ENCODE measurements at places on chromosomes 7 and 10.
A peak's percentile ranks its signal among the peaks of the same experiment; 100 is the strongest.

DNA sequence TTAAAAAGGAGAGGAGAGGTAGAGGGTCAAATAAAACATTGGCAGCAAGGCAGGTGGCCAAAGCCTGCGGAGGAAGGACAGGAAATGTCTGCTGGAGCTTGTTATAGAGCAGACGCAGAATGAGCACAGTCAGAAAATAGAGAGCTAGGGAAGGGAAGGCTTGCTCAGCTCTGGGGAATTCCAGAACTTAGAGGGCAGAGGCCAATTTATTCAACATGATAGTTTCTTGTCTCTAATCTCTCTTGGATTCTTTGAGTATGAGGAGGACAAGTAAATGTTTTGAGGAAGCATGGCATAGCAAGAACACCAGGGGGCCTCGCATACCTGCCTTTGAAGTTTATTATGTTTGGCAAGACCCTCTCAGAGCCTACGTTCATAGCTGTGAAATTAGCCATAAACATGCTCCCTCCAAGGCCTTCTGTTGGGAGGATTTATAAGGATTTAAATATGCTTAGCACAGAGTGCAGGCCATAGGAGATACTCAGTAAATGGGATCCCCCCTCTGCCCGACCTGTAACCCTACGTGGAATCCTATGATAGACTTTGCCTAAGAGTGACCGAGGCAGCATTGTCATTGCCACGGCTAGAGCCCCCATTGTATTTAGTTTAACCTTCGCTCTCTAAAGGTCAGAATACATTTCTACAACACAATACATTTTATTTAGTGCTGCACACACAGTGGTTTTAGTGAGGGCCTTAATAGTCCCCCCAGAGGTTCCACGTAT, 293.9 kb downstream of the CCDC3 start:
- peak; percentile 71 for DNase-seq

DNA sequence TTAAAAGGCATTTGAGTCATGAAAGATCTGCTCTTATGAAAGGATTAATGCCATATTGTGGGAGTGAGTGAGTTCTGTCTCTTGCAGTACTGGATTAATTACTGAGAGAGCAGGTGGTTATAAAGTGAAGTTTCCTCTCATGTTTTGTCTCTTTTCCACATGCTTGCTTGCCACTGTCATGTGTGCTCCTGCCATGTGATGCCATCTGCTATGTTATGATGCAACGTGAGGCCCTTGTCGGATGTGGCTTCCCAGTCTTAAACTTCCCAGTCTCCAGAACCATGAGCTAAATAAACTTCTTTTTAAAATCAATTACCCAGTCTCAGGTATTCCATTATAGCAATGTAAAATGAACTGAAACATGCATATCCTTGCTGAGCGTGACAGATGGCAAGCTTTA, 22.7 kb upstream of the TCTN3 start:
- no peak for DNase-seq

GRCh38 chr7:135335628-135336139, 102.0 kb downstream of the STRA8 start:
- DNase-seq = peak; percentile 85

DNA sequence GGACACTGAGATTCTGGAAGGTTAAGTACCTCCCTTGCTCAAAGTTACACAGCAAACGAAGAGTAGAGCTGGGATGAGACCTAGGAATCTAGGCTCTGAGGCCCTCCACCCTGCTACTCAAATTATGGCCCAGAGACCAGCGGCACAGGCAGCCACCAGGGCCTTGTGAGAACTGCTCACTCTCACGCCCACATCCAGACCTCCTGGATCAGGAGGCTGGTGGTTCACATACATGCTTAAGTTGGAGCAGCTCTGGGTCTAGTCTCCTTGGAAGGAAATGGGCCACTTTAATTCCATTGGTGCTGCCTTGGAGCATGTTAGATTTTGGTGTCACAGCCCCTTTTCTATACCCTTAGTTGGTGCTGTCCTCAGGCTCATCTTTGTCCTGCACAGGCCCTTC, 41.9 kb downstream of the ADRA2A start:
- DNase-seq = no peak

- DNase-seq = no peak
Measured at GRCh38 chr10:44043646-44044375, 341.1 kb downstream of the CXCL12 start.

- DNase-seq = no peak
Measured at GRCh38 chr7:8165150-8165549, 96.8 kb downstream of the ICA1 start.

DNA sequence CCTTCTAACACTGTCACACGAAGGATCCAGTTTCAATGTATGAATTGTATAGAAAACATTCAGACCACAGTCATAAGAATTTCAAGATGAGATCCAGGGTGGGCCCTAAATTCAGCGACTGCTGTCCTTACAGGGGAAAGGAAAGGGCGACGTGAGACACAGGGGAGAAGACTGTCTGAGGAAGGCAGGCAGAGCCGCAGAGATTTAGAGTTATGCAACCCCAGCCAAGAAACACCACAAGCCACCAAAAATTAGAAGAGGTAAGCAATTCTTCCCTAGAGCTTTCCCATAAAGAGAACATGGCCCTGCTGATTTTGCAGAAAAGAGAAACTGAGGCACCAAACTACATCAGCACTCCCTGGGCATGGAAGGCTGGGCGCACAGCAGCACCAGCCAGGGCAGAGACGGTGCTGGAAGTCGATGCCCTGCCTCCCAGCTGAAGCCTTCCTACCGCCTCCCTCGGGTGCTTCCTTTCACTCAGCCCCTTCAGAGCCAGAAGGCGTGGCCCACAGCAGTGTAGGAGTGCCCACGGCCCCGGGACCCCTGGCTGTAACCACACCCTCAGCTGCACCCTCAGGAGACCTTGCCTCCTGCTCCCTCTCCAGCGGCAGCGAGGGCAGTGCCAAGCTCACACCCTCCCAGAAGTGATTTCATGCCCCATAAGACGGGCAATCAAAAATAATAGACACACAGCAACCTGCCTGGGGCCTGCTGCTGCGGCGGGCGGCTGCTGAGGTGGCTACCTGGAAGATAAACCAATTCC, 81.0 kb upstream of the LRRC4 start:
- no peak for DNase-seq

GRCh38 chr7:35258125-35258867, 4.4 kb upstream of the TBX20 start:
- no peak for DNase-seq

DNA sequence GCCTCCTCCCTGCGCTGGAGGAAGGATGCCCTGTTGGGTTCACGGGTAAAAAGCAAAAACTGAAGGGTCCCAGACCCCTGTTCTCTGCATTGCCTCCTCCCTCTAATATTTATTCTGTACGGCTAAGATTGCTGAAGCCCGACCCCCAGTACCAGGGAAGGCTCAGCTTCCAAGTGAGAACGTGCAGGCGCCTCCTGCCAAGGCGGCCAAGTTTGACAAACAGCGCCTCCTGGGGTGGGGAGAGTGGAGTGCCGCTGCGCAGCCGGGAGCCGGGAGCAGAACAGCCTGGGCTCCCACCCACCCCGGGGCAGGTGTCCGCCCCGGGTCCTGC, 4.7 kb upstream of the EBF3 start:
- no peak for DNase-seq

GRCh38 chr7:47322731-47323130, 259.2 kb downstream of the TNS3 start:
- no peak for DNase-seq

Measured in Karpas-422 (cell line).